ENCODE measurements at places on chromosomes 12 and 14.

DNA sequence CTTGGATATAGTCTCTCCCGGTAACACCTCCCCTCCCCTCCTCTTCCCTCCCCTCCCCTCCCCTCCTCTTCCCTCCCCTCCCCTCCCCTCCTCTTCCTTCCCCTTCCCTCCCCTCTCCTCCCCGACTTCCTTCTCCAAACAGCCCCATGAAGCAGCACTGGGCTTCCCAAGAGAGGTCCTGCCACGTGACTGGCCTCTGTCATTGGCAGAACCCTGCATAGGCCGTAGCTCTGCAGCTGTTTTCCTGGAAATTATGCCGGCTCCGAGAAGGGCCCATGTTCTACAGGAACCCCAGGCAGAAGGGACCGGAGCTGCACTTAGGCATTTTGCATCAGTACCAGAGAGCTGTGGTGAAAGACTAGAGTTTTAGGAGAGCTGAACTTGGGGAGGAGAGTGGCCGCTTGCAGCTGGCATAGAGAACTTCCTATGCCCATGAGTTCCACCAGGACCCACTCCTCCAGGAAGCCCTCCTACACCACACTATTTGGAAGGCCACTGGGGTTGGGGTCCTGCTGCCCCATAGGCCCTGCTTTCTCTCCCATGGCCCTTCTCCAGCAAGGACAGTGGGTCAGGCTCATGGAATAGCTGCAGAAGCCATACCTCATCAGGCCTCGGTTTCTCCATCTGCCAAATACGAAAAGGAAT is 5.1 kb upstream of the TNFAIP2 start:
- no peak for DNase-seq

GRCh38 chr12:73274976-73275375 is 1002.8 kb downstream of the TRHDE start:
- DNase-seq: no peak

- no peak for DNase-seq
Observed at GRCh38 chr12:102167821-102168604, 29.6 kb downstream of the PMCH start.

DNA sequence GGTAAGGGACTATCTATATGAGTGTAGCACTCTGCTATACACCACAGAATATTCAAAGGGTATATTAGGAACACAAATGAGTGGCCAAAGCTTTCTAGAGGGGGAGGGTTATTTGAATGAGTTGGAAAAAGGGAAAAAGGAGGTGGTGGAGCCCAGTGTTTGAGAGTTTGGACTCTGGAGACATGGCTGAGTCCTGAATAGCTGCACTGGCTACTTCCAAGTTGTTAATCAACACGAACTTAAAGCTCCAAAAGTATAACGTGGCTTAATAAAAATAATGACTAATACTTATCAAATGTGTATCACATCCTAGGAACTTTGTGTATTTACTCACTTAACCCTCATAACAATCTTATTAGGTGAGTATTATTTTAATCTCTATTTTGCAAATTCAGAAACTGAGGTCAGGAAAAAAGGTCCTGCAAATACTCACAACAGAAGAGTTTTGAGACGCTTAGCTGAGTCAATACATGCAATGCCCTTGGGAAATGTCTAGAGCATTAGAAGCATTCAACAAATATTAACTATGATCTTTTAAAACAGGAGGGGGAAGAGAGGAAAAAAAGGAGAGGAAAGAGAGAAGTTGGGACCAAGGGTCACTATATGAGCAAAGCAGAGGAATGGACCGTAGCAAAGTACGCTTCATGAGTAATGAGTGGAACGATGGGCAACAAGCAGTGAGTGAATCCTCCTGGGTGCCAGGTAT is 189.5 kb upstream of the HMGA2 start:
- DNase-seq: no peak

DNA sequence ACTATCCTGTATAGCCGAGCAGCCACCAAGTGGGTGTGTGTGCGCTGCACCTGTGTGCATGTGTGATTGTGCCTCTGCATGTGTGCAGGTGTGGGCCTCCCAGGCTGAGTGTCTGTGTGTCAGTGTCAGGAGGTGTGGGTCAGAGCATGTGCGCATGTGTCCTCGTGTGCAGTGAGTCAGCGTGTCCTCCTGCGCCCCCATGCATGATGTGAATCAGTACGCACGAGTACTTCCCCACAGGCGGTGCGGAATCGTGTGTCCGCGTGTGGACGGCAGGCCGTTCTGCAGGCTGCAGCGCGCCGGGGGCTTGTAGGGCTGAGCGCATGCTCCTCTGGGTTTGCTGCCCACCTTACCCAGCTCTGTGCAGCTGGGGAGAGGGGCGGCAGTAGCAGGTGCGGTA is 34.2 kb downstream of the DTX1 start:
- no peak for DNase-seq

GRCh38 chr12:123748661-123749060 is 13.4 kb upstream of the DNAH10 start:
- DNase-seq: no peak

- DNase-seq: no peak
Observed at GRCh38 chr12:14613718-14614117, 46.0 kb upstream of the PLBD1 start.

- no peak for DNase-seq
Observed at GRCh38 chr12:47868041-47868440, 36.8 kb downstream of the VDR start.

- DNase-seq: no peak
Observed at GRCh38 chr12:89384050-89384758, 31.9 kb upstream of the DUSP6 start.

DNA sequence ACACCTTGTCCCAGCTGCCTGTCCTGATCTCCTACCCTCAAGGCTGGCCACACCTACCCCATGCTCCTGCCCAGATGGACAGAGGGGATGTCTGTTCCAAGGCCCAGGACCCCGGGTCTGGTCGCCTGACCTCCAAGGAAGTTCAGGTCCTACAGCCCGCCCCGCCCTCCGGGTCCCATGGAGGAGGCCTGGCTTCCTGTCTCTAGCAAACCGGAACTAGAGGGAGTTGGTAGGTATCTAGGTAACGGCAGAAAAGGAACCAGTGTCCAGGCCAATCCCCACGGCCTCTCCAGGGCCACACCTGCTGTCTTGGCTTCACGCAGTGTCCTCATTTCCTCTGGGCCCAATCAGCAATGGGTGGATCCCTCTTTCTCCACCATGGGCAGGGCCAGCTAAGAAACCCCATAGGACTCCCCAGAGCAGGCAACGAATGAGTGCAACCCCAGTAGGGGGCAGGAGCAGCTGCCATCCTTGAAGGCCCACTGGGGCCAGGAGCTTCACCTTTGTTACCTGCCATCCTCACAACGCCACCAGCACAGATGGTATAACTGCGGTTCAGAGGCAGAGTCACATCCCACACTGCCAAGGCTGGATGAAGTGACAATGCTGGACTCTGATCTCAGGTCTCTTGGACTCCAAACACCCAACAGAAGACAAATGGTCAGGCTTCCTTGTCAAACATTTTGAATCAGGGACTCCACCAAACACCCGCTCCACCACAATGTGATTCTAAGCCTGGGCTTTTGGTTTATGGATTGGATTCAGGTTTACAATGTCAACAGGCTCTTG is 25.1 kb upstream of the RPLP0 start:
- DNase-seq: no peak

- no peak for DNase-seq
Observed at GRCh38 chr14:68016255-68016914, 196.8 kb downstream of the RAD51B start.

GRCh38 chr12:131218026-131218922 is 264.6 kb downstream of the ADGRD1 start:
- no peak for DNase-seq

GRCh38 chr12:97301576-97301975 is 161.0 kb upstream of the RMST start:
- no peak for DNase-seq
